ENCODE measurements at places on chromosomes 13 and 19. TPM values are rescaled to one million over a fixed set of nuclear protein-coding genes. Genes with fewer than 3 reads are reported as not detected.
A peak's percentile ranks its signal among the peaks of the same experiment; 100 is the strongest.

DNA sequence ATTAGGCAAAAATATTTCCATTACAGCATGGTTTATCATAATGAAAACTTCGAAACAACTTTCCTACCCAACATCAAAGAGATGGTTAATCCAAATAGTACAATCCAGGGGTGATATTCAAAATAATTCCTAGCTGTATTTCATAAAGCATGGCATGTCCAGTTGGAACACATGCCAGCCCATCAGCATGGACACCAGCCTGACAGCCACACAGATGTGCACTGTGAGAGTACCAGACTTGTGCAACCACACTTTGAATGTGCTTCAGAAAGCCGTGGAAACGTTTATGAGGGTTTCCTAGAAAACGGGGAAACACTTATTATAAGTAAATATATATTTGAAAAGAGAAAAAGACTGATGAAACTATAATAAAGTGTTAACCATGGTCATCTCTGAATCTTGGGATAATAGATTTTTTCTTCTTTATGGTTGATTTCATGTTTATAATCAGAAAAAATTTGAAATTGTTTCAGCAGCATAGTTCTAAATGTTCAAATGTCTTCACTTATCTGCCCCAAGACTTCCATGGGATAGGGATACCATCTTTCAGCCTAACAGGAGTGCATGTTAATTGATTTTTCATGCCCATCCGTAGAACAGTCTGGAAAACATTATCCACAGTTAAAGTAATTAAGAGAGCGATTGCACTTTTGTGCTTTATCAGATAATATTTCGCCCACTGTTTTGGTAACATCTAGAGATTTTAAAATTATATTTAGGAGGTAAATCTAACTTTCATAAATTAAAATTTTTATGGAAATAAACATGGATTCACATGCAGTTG, 242.6 kb upstream of the IRS2 start:
- H3K4me3 ChIP-seq, result no peak overlapping the region
- no peaks in the 10 kb centered on the region for H3K27me3 ChIP-seq
- no peak for DNase-seq

DNA sequence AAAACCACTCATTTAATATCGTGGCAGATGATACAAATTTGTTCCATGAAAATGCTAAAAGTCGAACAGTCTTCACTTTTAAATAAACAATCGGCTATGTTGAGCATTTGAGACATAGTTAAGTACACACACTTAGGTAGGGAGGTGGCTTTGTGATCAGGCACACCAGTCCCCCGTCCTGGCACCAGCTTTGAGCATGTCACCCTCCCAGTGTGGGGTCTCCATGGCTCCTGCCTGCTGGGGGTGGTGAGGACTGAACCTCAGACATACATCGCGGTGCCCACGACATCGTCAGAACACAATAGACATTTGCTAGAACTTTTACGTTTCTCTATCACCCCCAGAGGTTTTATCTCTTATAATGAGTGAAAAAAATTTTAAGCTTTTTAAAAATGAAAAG, 62.0 kb downstream of the RFX2 start:
- no peak overlapping the region for H3K27ac ChIP-seq
- no peak overlapping the region for H3K4me3 ChIP-seq
- no peaks in the 10 kb centered on the region for H3K36me3 ChIP-seq

GRCh38 chr13:27274631-27275030, 4.0 kb downstream of the RASL11A start:
- H3K4me3 ChIP-seq, result no peak overlapping the region
- H3K36me3 ChIP-seq, result no peaks in the 10 kb centered on the region
- peaks cover 6% of the 10 kb centered on the region for H3K27me3 ChIP-seq

The LGALS7B gene
- not detected for total RNA-seq

DNA sequence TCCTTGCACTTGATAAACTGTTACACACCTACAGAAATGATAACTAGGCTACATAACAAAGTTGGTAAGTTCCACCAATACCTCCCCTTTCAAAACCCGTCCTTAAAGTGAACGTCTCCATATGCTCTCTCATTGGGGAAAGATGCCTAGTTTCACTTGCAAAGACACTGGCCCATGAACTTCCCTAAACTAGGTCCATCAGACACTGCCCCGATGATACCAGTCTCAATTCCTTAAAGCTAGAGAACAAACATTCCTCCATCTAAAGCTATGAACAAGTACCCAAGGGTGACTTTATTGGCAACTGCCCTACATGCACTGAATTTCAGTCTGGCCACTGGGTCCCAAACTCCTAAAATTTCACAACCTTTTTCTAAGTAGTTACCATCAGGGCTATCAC, 39.9 kb downstream of the FOXO1 start:
- peaks cover 93% of the 10 kb centered on the region for H3K4me1 ChIP-seq
- no peak overlapping the region for H3K4me3 ChIP-seq
- H3K36me3 ChIP-seq, result no peaks in the 10 kb centered on the region
- no peaks in the 10 kb centered on the region for H3K27me3 ChIP-seq
- DNase-seq, result no peak
- no peak overlapping the region for H3K27ac ChIP-seq

DNA sequence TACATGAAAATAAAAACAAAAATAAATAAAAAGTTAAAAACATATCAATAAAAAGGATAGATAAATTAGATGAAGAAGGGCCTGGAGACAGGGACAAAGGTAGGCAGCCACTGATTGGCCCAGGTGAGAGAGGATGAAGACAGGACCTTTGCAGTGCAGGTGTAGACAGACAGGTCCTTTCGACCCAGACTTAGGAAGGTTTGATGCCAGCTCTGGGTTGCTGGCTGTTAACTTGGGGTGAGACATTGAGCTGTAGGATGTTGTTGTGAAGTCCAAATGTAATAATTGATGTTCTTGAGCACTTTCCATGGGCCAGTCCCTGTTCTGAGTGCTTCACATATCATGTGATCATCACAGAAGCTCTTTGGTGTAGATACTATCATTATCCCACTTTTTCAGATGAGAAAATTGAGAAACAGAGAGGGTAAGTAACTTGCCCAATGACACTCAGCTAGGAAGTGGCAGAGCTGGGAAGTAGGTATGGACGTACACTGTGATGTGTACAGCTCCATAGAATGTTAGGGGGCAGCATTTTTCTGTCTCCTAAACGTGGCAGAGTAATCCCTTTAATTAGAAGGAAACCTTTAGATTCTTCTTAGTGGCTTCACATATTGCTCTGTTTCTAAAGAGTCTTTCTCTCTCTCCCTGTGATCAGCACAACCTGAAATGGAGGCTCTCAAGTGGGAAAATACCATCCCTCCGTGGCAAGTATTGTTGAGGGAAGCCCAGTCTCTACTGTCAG, 76.0 kb upstream of the STK24 start:
- no peak for DNase-seq
- peaks cover 5% of the 10 kb centered on the region for H3K4me1 ChIP-seq
- no peak overlapping the region for H3K27ac ChIP-seq
- H3K27me3 ChIP-seq, result no peaks in the 10 kb centered on the region
- no peaks in the 10 kb centered on the region for H3K36me3 ChIP-seq

DNA sequence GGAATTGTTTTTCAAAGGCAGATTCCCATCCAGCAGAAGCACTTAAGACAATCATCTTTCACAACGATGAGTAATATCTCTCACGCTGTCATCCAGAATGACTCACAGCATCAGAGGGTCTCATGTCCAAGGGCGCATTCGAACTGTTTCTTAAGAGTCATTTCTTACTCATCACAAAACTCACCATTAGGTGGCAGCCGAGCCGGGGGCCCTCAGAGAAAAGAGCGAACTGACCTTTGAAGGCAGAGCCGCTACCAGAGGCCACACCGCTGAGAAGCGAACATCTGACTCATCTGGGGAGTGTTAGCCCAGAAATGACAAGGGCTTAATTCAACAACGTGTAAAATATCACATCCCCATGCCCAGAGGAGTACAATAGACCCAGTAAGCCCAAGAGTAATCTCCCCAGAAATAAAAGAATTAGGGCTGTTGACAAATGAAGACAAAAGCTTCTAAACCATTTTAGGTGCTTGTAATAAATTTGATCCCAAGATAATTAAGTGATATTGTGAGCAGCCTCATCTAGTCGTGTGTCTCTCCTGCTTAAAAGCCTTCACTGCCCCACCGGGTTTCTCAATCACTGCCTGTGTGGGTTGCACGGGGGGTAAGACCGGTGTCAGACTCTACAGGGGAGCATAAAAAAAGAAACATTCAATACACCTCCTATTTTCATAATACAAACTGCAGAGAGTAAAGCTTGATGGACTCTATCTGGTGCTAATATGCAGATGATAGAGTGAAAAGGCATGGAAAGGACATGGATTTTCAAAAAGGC, 96.2 kb downstream of the CYSLTR2 start:
- peaks cover 13% of the 10 kb centered on the region for H3K4me1 ChIP-seq
- no peaks in the 10 kb centered on the region for H3K36me3 ChIP-seq
- peak; percentile 51 for DNase-seq
- no peaks in the 10 kb centered on the region for H3K27me3 ChIP-seq
- H3K4me3 ChIP-seq, result no peak overlapping the region

The KIR2DL3 gene
- total RNA-seq, result not detected

GRCh38 chr13:20980430-20980829, 77.9 kb upstream of the XPO4 start:
- DNase-seq, result no peak
- no peak overlapping the region for H3K4me3 ChIP-seq
- H3K36me3 ChIP-seq, result no peaks in the 10 kb centered on the region
- no peaks in the 10 kb centered on the region for H3K4me1 ChIP-seq

DNA sequence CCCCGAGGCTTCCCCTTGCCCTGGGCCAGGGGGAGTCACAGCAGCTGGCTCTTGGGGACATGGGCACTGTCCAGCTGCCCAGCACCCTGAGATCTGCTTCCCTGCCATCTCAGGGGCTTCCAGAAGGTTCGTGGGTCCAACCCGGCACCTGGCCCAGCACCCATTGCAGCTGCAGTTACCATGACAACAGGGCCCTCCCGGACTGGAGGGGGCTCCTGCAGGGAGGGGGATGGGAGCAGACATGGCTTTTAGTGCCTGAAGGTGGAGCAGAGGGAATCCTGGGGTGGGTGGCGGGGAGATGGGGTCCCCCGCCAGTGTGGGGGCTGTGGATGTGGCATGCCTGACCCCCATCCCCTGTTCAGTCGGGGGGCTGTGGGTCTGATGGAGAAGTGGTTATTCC, 14.7 kb downstream of the PIN1 start:
- peaks cover 19% of the 10 kb centered on the region for H3K4me1 ChIP-seq
- DNase-seq, result no peak
- H3K36me3 ChIP-seq, result peaks cover 23% of the 10 kb centered on the region
- H3K27ac ChIP-seq, result no peak overlapping the region
- no peak overlapping the region for H3K4me3 ChIP-seq

The ZFP36 gene
- 151 TPM for total RNA-seq

- peaks cover 30% of the 10 kb centered on the region for H3K36me3 ChIP-seq
- no peak overlapping the region for H3K4me3 ChIP-seq
These were observed 25.9 kb downstream of the RCN3 start for GRCh38 chr19:49553451-49554271.

DNA sequence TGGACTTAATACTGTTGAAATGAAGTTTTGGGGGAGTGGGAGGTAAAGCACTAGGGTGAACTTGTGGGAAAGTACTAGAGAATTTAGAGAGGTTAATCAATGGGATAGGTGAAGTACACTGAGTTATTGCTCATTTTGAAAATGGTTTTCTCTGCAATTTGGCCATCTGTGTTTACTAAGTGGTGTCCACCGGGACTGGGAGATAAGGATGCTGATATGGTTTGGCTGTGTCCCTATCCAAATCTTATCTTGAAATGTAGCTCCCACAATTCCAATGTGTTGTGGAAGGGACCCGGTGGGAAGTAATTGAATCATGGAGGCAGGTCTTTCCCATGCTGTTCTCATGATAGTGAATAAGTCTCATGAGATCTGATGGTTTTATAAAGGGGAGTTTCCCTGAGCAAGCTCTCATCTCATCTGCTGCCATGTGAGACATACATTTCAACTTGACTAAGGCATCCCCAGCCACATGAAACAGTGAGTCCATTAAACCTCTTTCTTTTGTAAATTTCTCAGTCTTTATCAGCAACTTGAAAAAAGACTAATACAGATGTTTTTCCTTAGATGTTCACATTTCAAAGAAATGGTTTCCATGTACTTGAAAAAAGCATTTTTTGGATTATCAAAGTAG, 1569.4 kb upstream of the PRR20A start:
- H3K27ac ChIP-seq, result no peak overlapping the region
- no peaks in the 10 kb centered on the region for H3K36me3 ChIP-seq
- H3K4me3 ChIP-seq, result no peak overlapping the region
- no peaks in the 10 kb centered on the region for H3K4me1 ChIP-seq
- H3K27me3 ChIP-seq, result no peaks in the 10 kb centered on the region
- DNase-seq, result no peak

GRCh38 chr19:45179072-45179891, 698 bp downstream of the BLOC1S3 start:
- no peak for DNase-seq
- peaks cover 9% of the 10 kb centered on the region for H3K36me3 ChIP-seq
- H3K27ac ChIP-seq, result peak overlapping the region; percentile 74
- peak overlapping the region; percentile 100 for H3K4me3 ChIP-seq

The BEST2 gene
- total RNA-seq, result not detected

DNA sequence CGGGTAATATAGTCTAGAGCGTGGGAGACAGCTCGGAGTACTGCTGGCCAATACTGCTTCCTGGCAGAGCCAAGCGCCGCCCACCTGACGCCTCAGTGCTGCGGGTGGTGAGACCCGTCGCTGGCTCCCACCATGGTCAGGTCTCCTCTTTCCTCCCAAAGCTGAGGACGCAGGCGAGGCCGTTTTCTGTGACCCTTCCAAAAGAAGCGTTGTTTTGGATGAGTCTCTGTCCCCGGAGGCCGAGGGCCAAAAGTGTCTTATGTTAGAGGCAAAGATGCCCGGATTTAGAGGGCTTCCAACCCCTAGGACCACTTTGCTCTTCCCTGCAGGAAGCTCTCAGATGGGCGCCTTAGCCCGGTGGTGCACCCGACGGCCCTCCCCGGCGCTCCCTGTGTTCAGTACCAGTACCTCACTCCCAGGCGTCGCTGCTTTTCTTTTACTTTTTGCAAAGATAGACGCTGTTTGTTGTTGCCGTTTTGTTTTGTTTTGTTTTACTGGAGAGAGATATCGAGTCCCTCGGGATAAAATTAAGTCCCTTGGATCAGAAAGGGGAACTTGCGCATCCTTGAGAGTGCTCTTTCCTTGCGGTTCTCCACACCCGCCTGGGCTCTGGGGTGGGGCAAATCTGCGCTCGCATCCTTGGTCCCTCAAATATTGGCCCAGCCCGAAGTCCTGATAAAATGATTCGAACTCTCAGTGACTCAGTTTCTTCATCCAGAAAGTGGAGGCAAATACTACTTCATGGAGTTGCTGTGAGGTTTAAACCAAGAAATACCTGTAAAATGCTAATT, 7.0 kb downstream of the PDX1 start:
- H3K4me1 ChIP-seq, result peaks cover 19% of the 10 kb centered on the region
- H3K4me3 ChIP-seq, result no peak overlapping the region
- peaks cover 56% of the 10 kb centered on the region for H3K27me3 ChIP-seq
- H3K36me3 ChIP-seq, result no peaks in the 10 kb centered on the region

Measured in CD4-positive, alpha-beta memory T cell (primary cell).